ENCODE measurements at places on chromosomes 3 and 15.
A peak's percentile ranks its signal among the peaks of the same experiment; 100 is the strongest.

DNA sequence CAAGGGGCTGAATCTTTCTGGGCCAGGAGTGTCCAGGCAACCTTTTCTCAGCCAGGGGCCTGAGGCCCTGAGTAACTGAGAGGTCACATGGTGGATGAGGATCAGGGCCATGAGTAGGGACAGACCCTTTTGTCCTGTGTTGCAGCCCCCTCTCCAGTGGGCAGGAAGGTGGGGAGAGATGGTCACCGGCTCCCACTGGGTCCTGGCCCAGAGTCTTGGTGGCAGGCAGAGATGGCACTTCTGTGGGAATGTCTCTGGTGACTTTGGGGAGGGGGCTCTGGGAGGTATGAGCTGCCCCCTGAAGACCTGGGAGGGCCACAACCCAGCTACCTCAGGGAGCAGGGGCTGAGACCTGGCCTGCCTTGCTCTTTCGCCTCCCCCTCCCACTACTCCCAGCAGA is 6.8 kb downstream of the ESYT3 start:
- DNase-seq: no peak

DNA sequence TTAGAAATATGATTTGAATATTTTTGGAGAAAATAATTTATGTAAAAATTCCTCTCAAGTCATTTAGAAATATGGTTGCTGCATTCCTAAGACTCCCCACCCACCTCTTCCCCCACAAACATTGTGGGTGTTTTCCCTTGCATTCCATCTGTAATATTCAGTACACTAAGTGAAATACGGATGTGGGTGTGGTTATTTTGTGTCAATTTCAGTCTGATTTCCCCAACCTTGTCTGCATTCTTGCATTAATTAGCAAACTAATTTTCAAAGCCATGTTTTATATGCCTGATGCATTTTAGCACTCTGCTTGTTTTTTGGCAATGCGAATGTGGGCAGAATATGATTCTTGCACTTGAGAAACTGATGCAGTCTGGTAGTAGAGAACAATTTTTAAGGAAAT is 408.3 kb upstream of the RGMA start:
- no peak for DNase-seq

GRCh38 chr15:95043933-95044313 is 812.6 kb downstream of the MCTP2 start:
- no peak for DNase-seq

- DNase-seq: no peak
These were observed 1.8 kb downstream of the TMEM115 start for GRCh38 chr3:50357481-50357880.

DNA sequence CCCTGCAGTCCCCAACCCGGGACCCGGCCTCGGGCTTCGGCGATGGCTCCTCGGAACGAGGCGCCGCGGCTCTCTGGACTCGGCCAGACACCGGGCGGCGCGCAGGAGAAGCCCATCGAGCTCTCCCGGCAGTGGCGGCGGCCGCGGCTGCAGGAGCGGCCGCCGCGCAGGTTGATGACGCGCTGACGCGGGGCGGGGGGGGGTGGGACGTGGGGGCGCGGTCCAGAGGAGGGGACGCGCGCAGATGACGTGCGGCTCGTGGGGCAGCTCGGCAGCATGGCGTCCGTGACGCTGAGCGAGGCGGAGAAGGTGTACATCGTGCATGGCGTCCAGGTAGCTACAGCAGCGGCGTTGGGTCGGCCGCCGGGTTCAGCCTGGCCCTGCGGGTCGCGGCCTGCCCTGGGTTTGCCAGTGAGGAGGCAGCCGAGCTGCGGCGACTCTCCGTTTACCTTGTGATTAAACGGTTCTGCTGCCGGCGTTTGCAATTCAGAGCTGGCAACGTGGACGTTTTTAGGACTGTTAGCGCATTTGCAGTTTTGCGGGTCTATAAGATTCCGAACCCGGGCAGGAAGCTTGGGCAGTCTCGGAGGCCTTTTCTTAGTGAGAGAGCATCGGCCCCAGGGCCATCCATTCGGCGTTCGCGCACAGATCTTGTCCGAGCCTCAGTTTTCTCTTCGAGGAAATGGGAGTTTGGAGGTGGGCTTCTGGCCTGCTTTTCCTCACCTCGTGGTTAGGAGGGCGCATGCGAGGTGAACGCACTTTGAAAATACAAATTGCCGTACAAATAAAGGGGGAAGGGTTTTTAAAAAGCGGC is at the start of the genes EXOSC7 and ZDHHC3:
TSS of gene EXOSC7 (plus strand) at position 243 of the 814 bp plus-strand sequence. CDS start at position 277, 34 bp downstream.
TSS of gene ZDHHC3 (minus strand) at position 173 of the 814 bp plus-strand sequence. CDS start 16,738 bp downstream, outside the sequence.
- peak; percentile 96 for DNase-seq

DNA sequence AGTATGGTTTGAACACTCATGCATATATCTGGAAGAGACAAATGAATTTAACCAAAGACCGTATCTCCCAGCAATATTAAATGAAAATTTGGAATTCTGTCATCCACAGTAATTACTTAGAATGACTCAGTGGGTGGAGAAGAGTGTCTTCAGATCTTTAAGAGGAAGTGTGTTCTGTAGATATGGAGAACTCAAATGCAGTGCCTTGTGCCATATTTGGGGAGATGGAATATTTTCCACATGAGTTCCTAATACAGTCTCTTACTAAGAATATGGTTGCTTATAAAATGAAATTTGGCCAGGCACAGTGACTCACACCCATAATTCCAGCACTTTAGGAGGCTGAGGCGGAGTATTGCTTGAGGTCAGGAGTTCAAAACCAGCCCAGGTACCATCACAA is 40.5 kb downstream of the ANO10 start:
- no peak for DNase-seq

- peak; percentile 21 for DNase-seq
These were observed 57.7 kb downstream of the SUMF1 start for GRCh38 chr3:4409415-4409814.

DNA sequence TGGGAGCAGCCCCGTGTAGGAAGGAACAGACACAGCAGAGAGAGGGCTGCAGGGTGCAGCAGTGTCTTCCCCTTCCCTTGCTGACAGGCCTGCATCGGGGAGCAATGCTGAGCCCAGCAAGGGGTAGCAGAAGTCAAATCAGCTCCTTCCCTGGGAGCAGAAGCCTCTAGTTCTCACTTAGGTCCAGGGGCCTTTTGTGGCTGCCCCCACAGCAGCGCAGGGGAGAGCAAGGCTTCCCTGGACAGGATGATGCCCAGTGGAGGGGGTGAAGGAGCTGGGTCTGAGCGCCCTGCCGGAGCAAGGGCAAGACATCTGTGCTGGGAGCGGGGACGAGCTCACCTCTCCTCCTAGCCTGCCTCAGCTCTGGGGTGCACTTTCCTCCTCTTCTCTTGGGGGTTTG is 827 bp downstream of the PLCB2 start:
- no peak for DNase-seq

DNA sequence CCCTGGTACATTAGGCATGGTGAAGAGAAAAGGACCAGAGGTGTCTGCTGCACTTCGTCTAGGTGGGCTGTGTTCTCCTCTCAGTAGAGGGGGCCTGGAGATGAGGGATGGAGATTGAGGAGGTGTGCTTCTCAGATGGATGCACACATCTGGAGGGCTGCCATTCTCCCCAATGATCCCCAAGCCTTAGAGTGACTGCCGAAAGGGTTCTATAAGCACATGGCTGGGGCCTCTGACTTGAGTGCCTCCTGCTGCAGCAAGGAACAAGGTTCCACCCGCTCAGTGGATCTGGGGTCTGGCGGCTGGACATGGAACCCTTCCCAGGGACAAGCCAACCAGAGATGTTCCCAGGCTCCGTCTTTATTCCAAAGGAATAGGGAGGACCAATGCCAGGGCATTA is 66.8 kb downstream of the CPN2 start:
- no peak for DNase-seq

DNA sequence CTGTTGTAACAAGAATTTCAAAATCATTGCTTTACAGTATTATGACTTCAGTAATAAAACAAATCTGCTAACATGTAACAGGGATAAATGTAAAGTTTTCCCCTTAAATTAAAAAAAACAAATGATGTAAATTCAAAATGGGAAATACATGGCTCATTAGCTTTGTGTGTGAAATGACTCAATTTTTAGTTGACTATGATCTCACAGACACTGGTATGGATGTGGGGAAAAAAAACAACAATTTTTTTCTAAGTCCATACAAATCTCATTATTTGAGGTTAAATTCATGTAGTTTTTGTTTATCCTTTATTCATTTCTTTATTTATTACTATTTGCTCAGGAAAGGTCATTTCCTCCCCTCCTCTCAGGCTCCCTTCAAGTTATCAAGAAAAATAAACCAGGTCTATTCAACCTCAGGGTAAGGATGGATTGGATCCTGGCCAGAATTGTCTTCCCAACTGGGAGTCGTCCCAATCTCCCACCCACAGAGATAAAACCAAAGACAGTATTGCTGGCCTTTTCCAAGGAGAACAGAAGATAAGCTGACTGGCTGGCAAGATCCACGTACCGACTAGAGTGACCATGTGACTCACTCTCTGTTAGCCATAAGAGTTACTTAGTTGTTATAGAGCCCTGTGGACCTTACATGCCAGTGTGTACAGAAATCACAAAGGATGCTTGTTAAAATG is 373.3 kb downstream of the GAP43 start:
- DNase-seq: no peak

GRCh38 chr3:187368251-187369088 is at the start of gene RTP4:
TSS of gene RTP4 (plus strand) at chr3:187368385. CDS start at chr3:187368442, 57 bp downstream.
- peak; percentile 70 for DNase-seq

- DNase-seq: no peak
These were observed 237.7 kb upstream of the EIF1B start for GRCh38 chr3:40071683-40072238.

GRCh38 chr3:90091549-90091948 is 984.1 kb downstream of the EPHA3 start:
- no peak for DNase-seq

GRCh38 chr3:20696388-20697150 is 510.6 kb upstream of the SGO1 start:
- DNase-seq: no peak

- DNase-seq: no peak
These were observed 9.9 kb downstream of the TLE3 start for GRCh38 chr15:70087708-70088352.

DNA sequence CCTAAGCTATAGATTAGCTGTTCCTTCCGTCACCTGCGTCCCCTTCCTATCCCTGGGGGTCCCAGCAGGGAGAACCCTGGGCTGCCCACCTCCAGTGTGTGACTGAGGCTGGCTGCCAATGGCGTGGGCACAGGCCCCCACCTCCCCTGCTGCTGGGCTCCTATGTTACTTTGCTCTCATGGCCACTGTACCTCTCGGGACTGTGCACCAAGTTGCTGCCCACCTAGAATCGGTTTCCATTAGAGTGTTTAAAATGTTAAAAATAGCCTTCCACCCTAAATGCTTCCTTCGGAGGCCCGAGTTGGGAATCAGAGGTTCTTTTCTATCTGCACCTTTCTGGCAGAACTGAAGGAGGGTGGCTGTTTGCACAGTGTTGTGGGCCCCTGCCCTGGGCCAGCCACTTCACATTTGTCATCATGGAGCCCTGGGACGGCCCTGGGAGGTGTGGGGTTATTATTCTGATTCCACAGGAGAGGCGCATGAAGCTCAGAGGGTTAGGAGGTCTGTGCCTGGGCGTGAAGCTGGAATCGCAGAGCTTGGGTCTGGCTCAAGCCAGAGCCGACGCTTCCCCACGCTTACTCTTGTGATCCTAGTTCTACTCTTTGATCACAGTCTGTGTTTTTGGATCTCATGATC is 29.1 kb downstream of the IRAK2 start:
- DNase-seq: no peak

DNA sequence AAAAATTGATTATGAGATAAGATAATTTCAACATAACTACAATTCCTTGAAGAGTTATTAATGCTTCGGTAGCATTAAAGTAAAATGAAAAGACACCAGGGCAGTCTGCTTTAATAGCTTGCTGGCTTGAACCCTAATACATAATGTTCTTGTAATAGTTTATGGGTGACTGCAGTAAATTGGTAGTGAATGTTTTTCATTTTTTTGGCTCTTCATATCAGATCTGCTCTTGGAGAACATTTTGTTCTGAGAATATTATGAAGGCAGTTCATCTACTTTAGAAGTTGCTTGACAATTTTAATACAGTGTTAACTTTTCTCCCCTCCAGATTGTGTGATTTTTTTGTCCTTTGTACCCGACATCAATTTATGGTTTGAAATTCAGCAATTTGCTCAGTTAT is 128.4 kb downstream of the ZBTB20 start:
- DNase-seq: no peak

- no peak for DNase-seq
These were observed 2.2 kb downstream of the TGFBR2 start for GRCh38 chr3:30608598-30608947.

DNA sequence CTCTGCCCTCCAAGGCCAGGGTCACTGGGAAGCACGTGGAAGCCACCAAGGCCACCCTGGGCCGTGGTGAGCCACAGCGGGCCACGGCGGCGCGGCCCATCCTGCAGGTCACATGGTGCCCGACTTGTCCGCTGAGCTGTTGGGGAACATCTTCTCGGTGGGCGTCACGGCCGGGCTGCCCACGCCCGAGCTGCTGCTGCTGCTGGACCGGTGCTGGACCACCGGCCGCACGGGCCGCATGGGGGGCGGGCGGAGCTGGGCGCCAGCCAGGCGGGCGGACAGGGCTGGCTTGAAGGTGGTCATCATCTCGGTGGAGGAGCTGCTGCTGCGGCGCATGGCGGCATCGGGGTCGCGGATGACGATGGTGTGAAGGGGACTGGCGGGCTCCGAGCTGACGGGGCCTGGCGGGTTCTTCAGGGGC is 22.1 kb upstream of the RAD18 start:
- DNase-seq: no peak

DNA sequence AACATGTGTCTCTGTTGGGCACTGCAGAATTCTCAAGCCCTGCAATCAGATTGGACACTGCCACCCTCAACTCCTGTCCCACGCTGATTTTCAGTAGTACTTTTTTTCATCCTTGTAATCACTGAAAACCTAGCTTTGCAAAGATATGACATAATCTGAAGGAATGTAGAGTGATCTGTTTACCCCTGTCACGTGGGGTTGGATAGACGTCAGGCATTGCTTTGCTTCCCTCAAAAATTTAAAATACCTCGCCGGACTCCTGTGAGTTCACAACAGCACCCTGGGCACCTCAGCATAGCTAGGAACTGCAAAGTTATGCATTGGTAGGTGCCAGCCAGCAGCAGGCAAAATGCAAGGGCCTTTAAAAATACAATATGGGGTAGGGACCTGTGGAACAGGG is 71.1 kb upstream of the OXTR start:
- no peak for DNase-seq

- no peak for DNase-seq
These were observed 6.8 kb downstream of the IP6K1 start for GRCh38 chr3:49779358-49780079.

- DNase-seq: no peak
These were observed 223.8 kb downstream of the NTRK3 start for GRCh38 chr15:88032787-88033186.

DNA sequence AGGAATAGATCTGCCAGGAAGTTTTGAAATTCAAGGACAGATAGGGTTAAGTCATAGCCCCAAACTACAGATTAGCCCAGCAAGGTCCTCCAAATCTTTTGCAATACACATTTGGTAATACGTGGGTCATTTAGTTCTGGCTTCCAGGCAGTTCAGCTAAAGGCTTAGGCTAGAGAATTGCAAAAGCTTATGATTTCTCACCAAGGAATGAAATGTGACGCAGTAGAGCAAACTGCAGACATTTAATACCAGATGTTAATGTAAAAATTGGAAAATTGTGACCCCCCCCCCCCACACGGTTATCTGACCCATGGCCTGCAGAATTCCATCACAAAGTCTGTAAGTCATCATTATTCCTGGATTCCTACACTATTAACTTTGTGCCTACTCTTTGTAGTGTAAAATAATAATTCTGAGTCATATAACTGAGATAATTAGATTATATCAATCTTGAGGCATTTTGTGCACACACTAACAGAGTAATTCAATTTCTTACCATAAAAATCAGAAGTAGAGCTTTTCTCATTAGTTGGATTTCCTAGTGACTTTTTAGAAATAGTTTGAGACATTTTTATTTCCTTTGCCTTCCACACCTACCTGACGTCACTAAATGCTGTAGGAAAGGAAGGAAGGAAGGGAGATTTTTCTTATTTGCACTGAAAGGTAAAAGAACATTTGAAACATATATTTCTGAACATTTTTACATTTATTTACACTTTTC is 235.2 kb downstream of the DTWD1 start:
- DNase-seq: no peak
